ENCODE measurements at places on chromosomes 4 and X.
A peak's percentile ranks its signal among the peaks of the same experiment; 100 is the strongest.

GRCh38 chr4:175109933-175110332 lies 191.8 kb downstream of the ADAM29 start:
- DNase-seq, result no peak

GRCh38 chr4:170278460-170278859 lies 188.7 kb upstream of the AADAT start:
- DNase-seq, result no peak

GRCh38 chr4:166519774-166520173 lies 646.7 kb downstream of the TLL1 start:
- DNase-seq, result no peak

DNA sequence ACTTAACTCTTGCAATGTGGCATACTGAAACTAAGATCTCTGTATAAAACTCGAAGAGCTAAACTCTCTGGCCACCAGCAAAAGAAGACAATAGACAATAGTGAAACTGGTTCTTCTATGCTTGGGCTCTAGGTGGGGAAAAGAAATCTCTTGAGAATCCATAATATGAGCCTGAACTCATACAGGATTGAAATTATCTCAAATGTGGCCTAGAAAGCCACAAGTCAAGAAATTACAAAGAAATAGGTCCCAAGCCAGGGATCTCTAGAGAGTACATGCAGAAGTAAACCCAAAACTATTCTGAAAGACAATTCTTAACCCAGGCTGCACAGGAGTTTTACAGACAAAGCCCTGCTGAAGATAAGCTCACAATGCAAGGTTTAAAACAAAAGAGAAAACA lies 127.4 kb downstream of the ANAPC10 start:
- no peak for DNase-seq

- no peak for DNase-seq
These were observed 544.3 kb upstream of the CNKSR2 start for GRCh38 chrX:20829665-20830491.

DNA sequence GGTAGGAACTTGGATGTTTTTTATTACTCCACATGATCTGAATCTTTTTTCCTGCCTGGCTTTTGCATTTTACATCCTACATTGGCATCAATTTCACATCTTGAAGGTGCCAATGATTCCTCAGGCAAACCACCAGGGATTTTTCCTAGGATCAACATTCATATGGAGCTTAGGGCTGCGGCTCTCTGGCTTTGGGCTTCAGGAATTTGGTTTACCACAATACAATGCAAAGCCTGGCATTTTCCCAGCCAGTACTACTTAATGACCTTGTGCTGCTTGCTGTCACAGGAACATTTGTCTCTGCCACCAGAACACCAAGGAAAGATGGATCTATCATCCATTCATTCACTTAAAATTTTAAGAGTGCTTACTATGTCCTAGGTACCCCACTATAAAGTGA lies 180.7 kb downstream of the PDGFC start:
- DNase-seq, result no peak

DNA sequence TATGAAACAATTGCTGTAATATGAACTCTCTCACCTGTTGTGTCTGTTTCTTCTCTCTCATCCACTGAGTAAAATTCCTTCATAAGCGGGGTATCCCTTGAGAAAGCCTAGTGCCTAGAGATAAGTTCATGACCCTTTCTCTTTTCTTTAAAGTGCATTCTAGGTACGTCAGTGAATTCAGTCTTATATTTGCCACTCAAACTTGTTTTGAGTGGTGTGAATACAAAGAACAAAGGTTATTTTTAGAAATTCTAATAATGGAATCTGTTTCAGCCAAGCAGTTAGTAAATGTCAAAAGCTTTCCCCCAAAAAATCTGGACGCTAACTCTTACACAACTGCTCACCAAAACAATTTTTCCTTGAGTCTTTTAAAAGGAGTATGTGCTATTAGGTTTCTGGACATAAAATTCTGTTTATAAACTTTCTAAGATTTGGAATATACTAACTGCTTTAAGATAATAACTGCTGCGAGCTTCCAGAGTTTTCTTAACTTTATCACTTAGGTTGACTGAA lies 112.0 kb downstream of the VEGFC start:
- no peak for DNase-seq

- no peak for DNase-seq
These were observed 1.9 kb downstream of the DHRSX start for GRCh38 chrX:2498781-2499302.

DNA sequence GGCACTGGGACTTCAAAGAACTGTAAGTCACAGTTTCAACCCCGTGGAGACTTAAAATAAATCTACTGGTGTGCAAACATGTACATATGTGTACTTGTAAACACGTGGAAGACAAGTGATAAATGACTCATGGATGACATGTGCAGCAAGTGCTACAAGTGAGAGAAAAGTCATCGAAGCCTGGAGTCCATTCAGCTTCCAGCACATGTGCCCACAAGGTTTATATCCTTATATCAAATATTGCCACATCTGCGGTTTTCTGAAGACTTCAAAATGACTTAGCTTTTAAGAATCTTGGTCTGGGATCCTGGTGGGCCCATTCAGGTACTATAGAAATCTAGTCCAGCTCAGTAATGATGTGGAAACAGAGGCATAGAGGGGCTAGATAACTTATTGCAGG lies 33.0 kb upstream of the TTC29 start:
- DNase-seq, result no peak

DNA sequence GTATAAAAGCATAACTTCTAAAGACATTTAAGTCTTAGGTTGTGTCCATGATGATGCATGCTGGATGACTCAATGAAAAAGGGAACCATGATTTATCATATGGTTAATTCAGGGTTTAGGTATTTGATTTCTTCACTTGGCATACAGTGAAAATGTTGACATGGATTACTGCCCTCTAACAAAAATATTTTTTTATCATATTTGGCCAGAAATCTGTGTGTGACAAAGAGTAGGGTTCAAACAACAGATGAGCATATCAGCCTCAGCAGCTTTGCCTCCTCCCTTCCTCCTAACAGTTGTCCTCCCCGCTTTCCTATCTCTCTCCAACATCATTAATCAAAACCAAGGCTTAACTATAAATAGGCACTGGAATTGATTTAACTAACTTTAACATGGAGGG lies 46.3 kb downstream of the ARHGAP6 start:
- no peak for DNase-seq

DNA sequence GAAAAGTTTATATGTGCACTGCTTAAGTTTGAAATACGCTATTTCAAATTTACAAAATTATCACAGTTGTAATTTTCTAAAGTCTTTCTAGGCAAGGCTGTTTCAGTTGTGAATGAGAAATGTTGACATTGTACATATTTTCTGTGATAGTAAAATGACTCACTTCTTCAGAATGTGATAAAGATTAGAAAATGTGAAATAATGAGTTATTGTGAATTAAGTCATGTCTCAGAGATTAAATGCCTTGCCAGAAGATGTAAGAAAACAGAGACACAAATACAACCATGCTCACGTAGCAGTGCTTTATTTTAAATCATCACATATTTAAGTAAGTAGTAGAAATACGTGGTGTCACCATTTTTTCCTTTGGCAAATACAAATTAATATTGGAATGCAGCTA lies 768 bp downstream of the CLCN4 start:
- no peak for DNase-seq

DNA sequence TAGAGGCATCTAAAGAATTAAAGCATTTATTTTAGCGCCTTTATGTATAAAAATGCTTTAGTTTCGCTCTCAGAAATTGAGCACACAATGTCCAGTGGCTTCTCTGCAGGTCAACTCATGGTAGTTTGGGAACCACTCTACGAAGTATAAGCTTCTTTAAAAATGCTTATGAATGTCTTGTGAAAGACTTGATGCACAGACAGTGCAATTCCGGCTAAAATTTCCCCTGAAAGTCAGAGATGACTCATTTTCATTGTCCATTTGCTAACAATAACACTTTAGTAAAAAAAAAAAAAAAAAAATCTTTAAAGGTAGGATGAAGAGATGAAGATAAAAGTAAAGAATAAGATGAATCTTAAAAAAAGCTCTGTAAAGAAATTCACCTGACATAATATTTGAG lies 117.2 kb downstream of the PDHA2 start:
- DNase-seq, result no peak

DNA sequence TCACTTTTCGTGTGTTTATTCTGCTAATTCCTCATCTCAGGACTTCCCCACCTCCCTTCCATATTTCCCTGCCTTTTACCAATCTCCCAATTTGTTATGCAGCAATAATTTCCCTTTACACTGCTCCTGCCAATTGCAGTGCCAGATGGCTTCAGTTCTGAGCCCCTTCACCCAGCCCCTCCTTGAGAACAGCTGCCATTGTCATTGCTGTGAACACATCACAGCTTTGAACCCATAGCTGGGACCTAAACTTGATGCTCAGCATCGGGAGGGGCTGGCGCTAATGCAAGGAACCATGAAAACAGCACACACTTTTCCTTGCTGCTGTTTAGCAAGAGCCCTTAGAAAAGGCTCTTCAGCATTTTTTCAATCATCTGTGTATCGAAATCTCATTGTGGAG lies 104.9 kb downstream of the ALPK1 start:
- DNase-seq, result no peak

GRCh38 chrX:44947995-44948394 lies 75.0 kb downstream of the KDM6A start:
- no peak for DNase-seq

DNA sequence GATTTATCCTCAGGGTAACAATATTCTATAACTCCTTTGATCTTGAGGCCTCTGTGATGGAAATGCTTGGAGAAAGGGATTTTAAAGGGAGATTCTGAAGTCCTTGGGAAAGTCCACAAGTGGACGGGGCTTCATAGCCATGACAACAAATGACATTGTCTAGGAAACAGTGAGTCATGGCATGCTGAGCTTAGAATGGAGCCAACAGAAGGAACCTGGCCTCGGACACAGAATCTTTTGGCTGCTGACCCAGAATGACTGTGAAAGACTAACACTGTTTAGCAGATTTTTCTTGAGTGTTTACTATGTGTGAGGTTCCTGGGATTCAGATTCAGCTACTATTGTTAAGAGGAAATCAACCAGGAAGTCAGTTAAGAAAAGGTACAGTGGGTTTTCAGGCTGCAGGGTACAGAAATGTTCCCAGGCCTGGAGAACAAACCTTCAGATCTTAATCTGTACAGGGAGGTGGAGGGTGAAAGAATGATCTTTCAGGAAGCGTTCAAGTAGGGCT lies 18.1 kb upstream of the CXCL2 start:
- peak; percentile 72 for DNase-seq

- DNase-seq, result no peak
These were observed 33.5 kb upstream of the CYBB start for GRCh38 chrX:37746218-37746941.

DNA sequence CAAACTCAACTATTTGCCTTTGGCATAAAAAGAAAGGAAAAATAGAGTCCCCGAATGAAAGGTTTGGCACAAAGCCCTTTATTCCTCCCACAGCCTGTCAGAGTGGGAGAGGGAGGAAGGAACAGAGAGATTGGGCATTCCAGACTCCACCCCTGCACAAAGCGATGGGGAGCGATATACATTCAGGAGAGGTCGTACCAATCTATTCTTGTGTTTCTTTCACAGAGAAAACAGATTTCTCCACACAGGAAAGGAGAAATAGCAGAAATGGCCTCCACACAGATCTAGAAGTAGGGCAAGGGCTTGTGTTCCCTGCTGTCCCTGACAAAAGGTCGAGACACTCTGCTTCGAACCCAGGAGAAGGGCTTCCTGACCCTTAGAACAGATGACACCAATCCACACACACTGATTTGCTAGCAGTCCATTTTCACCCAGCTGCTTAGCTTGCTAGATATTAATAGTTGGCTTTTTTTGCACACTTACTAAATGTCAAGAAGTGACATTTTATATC lies 197.4 kb downstream of the MAML3 start:
- no peak for DNase-seq

DNA sequence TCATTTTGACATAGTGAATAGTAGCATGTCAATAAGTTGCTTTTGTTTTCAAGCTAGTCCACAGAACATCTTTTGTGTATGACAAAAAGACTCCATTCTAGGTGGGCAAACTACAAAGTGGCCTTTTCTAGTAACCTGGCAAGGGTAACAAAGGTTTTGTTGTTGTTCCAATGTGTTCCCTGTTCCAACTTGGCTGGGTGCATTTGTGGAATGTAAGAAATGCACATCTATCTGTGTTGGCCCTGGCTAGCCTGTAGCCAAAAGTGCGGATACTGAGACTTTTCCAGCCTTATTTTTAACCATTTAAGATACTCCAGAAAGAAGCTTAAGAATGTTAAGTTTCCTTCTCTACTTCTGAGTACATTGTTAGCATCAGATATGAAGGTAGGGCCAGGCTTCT lies 118.7 kb upstream of the CHRDL1 start:
- DNase-seq, result no peak

DNA sequence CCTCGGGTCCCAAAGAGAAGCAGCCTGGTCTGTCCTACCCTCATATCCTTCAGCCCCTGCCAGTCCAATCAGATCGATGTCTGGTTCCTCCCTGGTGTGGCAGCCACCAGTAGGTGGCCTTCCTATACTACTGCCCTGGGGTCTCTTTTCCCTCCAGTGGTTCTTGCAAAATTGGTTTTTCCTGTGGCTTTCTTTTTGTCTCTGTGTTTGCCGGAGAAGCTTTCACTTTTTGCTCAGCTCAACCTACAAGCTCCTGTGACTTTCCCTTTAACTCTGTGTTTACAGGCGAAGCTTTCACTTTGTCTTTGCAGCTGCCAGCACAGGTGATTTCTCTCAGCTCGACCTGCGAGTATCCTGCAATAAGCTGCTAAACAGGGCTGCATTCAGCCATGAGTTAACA lies 46.8 kb downstream of the UGT2A3 start:
- DNase-seq, result no peak

GRCh38 chrX:23664496-23664895 lies 2.8 kb upstream of the PRDX4 start:
- DNase-seq, result no peak

GRCh38 chr4:11106759-11107158 lies 321.9 kb downstream of the HS3ST1 start:
- DNase-seq, result no peak

- no peak for DNase-seq
These were observed 397.0 kb downstream of the GPAT3 start for GRCh38 chr4:83932750-83933391.

DNA sequence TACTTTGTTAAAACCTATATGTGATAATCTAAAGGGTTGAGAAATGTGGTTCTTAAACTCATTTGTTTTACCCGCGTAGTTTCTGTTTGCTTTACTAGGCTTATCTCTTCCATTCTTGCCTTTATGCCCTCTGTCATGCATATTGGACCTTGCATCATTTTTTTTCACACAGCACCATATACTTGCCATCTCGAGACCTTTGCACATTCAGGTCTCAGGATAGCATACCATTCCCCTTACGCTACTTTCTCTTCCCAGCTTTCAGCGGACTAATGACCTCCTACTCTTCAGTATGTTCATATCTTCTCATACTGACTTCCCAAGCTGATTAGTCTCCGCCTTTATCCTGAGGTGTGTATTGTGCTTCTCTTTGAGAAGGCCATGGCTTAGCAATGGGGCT lies 40.5 kb downstream of the USP38 start:
- no peak for DNase-seq

- no peak for DNase-seq
These were observed 994.2 kb downstream of the ADGRL3 start for GRCh38 chr4:62194342-62194741.

DNA sequence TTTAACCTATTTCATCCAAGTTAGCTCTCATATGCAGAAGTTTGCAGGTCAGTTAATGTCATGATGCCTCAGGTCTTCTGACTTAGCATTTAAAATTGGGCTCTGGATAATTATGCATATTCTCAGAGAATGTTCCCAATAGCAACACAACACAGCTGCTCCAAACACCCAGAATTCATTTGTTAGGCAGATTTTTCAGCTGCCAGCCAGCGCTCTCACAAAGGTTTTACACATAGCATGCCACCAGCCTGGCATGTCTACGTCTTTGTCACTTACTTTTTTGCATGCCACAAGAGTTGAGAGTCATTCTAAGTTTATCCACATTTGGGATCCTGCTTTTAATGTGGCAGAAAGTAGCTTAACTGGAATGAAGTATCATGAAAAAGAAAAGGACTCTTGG lies 84.8 kb downstream of the LIMCH1 start:
- DNase-seq, result no peak

Data from ureter (tissue), 1 donor.